ENCODE measurements at places on chromosomes 7 and 10. TPM values are rescaled to one million over a fixed set of nuclear protein-coding genes. Genes with fewer than 3 reads are reported as not detected.

The CALCR gene
- total RNA-seq, result not detected

The GCK gene
- 1.4 TPM for total RNA-seq

The HACD1 gene
- total RNA-seq, result 12.2 TPM

The HABP2 gene
- total RNA-seq, result not detected

The FKBP6 gene
- total RNA-seq, result not detected

The PTPRZ1 gene
- 0.46 TPM for total RNA-seq

The OR13A1 gene
- total RNA-seq, result not detected

The TLX1 gene
- total RNA-seq, result not detected

The MLXIPL gene
- 0.39 TPM for total RNA-seq

The AKR1C8 gene
- not detected for total RNA-seq

The C7orf57 gene
- total RNA-seq, result not detected

The LRRC61 gene
- 0.36 TPM for total RNA-seq

The ADAM22 gene
- total RNA-seq, result 0.52 TPM

The CTAGE15 gene
- not detected for total RNA-seq

The SERPINE1 gene
- total RNA-seq, result 1,589 TPM

The ZNF239 gene
- 5.9 TPM for total RNA-seq

The HOXA4 gene
- 2.0 TPM for total RNA-seq

The PLXNA4 gene
- total RNA-seq, result 29.5 TPM
